ENCODE measurements at places on chromosomes 16 and 17.
A peak's percentile ranks its signal among the peaks of the same experiment; 100 is the strongest.

DNA sequence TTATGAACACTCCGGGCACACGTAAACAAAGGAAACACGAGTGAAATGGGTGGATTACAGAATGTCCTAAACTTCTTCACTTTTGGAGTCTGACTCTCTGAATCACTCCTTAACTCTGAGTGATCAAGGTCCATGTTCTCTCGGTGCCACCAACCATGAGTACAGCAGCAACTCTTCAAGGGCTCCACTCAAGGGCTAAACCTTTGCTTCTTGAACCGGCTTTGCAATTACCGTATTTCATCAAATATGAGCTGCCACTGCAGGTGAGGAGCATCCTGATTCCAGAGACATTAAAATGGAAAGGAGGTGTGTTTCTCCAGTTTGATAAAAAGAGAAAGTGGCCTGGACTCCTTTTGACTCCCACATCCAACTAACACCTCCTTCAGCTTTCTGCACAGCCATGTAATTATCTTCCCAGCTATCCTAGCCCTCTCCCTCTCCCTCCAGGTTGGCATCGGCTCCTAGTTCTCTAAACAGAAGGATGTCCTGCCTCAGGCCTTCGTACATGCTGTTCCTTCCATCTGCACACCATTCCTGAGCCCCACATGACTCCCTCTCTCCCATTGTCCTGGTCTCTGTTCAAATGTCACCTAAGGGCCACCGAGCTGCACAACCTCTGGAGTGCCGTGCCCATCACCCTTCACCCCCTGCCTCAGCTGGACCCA is 61.4 kb downstream of the ZDHHC7 start:
- DNase-seq: peak; percentile 68

GRCh38 chr16:9434659-9435058 is 343.2 kb downstream of the HAPSTR1 start:
- DNase-seq: no peak

- DNase-seq: no peak
Measured at GRCh38 chr16:23587726-23588125, 8.4 kb downstream of the NDUFAB1 start.

DNA sequence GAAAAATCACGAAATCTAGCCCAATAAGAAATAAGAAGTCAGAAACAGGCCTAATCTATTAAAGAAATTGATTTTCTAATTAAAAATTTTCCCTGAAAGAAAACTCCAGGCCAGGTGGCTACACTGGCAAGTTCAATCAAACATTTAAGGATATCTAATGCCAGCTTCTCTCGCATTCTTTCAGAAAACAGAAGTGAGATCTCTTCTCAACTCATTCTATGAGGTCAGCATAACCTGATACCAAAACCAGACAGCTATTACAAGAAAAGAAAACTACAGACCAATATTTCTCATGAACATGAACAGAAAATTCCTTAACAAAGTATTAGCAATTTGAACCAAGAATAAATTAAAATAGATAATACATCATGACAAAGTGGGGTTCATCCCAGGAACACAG is 52.4 kb downstream of the AXIN2 start:
- DNase-seq: no peak

- no peak for DNase-seq
Measured at GRCh38 chr17:57349541-57350247, 93.4 kb downstream of the MSI2 start.
